ENCODE measurements at places on chromosomes 11 and 22.
A peak's percentile ranks its signal among the peaks of the same experiment; 100 is the strongest.

GRCh38 chr11:111845276-111846028 lies 25.9 kb downstream of the ALG9 start:
- DNase-seq: no peak

- DNase-seq: no peak
These were observed 216.6 kb upstream of the NARS2 start for GRCh38 chr11:78791254-78791653.

DNA sequence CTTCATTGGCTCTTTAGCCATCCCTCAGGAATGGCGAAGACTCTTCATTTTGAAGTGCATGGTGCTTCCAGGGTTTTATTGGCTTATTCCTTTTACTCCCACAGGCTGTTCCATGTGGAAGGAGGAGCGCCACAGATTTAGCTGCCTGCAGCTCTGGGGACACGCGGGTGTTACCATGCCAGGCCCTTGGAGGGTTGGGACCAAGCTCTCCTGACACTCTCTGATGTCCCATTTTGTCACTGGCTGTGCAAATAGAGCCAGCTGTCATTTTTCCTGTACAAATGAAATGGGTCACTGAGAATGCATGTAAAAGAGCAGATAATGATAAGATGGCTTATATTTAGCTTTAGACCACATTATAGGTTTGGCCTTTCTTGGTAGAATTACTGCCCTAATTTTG lies 9.2 kb downstream of the THYN1 start:
- DNase-seq: no peak

DNA sequence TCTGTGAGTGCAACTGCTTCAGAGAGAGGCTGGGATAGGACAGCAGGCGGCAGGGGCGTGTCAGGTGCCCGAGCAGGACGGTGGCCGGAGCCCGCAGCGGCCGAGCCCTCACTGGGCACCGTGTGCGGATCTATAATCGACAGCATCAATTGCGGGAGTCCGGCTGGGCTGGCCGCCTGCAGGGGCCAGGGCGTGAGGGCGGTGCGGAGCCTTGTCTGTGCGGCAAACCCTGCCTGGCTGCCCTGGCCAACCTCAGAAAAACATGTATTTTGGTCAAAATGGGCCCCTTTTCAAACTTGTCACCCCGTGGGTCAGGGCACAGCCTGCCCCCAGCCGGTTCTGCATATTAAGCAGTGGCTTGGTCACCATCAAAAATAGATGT lies 91.3 kb upstream of the KCNQ1OT1 start:
- DNase-seq: no peak

GRCh38 chr11:9263840-9264315 lies 1.3 kb downstream of the DENND5A start:
- no peak for DNase-seq

DNA sequence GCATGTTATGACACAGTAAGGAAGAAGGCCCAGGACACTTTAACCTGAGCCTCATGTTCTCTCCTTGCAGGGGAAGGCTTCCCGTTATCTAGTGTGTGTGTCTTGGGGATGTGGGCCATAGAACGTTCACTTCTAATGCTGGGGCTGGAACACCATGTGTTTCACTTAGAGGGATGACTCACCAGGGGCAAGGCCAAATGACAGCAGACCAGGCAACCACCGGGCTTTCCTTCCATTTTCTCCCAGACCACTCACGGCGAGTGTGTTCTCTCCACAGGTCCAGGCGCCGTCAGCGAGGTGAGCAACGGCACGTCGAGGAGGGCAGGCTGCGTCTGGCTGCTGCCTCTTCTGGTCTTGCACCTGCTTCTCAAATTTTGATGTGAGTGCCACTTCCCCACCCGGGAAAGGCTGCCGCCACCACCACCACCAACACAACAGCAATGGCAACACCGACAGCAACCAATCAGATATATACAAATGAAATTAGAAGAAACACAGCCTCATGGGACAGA lies 964.4 kb downstream of the NTM start:
- DNase-seq: no peak

DNA sequence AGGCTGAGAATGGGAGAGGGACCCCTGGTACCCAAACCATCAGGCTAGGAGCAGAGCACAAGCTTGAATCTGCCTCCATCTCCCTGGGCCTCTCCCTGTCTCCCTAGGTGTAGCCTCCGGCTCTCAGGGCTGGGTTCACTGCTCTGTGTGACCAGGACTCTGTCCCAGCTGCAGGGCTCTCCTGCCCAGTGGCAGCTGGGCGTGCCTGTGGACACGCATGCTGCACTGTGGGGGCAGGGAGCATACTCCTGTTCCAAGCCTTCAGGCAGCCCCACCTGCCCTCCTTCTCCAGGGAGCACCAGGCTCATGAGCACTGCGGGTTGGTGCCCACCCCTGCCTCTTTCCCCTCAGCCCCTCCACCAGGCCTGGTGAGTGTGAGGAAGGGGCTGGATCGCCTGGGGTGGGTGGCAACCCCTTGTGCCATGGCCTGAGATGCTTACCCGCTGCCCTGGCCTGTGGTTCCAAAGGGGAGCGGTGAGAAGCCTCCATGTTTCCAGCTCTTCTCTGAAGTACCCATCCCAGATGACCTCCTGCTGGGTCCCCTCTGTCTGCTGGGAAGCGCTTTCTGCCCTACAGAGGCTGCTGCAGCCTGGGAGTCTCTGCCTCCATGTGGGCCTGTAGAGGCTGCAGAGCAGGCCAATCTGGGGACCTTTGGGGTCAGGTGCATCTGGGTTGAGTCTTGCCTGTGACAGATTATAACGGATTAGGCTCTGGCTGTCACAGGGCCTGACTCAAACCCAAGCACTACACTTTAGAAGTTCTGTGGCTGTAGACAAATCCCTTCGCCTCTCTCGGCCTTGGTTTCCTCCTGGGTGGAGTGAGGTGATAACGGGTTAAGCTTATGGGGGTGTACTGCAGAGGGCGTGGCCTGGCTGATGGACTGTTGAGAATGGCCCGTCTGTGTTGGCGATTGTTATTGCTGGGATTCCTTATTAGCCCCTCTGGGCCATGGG lies 43.7 kb downstream of the WNT11 start:
- no peak for DNase-seq

GRCh38 chr22:20542736-20543135 lies 35.3 kb downstream of the MED15 start:
- no peak for DNase-seq

DNA sequence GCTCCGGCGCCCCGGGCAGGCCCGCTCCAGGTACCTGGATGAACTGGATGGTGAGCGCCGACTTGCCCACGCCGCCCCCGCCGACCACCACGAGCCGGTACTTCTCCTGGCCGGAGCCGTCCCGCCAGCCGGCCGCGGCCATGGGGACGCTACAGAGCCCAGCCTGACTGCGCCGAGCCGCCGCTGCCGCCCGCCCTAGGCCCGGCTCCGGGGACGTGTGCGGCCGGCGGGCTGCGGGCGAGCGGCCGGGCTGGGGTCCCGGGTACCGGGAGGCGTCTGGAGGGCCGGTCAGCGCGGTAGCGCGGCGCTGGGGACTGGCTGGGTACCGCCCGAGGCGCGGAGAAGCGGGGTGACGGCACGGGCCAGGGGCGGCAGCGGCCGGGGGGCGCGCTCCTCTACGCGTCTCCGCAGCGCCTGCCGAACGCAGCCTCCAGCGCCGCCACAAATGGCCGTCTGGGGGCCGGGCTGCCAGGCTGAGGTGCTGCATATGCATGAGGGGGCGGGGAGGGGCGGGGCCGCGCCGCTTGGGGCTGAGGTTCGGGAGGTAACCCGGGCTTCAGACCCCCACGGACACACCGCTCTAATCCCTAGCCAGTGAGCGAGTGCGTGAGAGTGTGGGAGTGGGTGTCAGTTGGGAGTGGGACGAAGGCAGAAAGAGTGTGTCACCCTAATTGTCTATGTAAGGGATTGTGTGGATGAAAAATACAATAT lies at the start of gene RRAS2:
Gene RRAS2 (minus strand): TSS at position 455 of the 711 bp plus-strand sequence. CDS start 313 bp downstream, at position 142.
- peak; percentile 46 for DNase-seq

DNA sequence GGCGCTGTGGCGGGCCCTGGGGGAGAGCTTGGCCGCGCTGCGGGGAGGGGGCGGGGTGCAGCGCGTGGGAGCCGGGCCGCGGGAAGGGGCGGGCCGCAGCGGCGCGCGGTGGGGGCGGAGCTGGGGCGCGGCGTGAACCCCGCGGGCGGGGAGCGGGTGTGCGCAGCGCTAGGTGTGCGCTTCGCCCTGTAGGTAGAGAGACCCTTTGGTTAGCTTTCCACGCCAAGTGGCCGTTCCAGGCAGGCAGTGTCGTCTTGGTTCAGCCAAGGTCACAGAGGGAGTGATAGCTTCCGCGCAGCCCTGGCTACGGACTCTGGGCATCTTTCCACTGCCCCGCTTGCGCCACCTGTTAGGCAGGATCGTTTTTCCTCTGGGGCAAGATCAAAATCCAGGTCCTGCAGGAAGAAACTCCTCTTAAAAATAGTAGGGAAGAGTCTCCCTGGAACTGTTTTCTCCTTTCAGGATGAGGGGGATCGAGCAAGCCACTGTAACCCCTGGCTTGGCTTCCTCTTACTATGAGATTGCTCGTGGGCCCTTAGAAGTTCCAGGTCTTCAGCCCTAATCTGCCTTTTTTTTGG lies 434 bp downstream of the BANF1 start:
- no peak for DNase-seq

DNA sequence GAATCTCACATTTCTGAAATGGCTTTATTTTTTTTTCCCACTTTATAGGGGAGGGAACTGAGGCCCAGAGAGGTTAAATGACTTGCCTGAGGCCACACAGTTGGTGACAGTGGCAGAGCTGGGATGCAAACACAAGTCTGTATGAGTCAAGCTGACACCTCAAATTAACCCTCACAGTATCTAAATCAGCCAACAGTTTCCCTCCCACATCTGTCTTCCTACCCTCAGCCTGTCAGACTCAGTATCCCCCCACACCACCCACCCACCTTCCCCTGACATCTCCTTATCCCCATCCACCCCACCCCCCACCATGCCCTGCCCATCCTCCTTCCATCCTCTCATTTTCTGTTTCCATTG lies 95.2 kb downstream of the TP53I11 start:
- DNase-seq: no peak

DNA sequence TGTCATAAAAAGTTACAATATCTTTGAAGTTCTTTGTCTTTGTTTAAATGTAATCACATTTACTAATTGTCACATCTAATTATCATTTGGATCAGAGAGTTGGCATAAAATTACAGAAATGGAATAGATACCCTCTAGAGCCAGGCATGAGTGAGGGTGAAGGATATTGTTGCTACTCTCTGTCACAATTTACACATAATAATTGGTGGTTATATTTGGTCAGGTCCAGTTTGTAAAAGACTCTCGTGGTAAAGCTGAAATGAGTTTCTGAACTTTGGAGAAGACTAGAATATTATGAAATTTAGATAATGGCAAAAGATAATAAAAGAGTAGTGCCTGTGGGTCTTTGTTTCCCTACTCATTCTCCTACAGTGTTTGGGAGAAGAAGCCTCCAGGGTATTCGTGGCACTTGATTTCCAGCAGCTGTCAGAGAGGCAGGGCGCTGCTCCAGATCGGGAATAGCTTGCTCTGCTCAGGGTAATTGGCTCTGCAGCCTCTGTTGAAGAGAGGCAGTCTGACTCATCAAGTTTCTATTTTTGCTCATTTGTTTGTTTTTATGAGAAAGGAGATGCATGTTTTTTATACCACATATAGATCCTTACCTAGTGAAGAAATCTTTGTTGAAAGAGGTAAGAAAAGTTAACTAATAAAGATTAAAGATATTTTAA lies 349.9 kb downstream of the CNTN5 start:
- DNase-seq: no peak

DNA sequence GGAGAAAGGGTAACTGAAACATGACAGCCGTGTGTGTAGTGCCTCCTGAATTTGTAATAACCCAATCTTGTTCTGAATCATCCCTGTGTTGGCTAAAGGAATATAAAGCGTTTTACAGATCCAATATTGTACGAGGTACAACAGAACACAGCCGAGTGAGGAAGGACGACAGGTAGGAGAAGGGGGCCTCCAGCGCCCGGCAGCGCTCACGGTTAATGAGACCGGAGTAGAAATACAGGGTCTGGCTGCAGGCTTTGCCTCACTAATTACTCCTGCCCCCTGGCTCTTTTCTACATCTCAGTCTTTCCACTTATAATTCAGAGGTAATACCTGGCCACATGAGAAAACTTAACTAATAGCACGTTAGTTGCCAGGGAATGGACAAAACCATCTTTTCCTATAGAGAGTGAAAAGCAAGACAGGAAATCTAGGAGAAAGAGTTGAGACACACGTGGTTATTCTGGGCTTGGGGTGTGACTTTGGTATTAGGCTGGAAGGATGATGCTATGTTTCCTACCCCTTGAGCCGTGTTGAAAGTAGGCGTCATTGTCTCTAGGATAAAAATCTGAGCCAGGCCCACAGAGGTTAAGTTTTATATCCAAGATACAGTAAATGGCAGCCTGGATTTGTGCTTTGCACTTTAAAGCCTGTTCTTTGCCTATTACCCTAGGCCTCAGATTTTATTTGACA lies 54.1 kb downstream of the GRIK4 start:
- DNase-seq: no peak
